Epithelial cell of esophagus (primary cell): ENCODE measurements at places on chromosomes 16 and 17.

- no peak for DNase-seq
These were observed 36.9 kb upstream of the ATP2A3 start for GRCh38 chr17:4001048-4001590.

GRCh38 chr16:65021852-65022595, 99.8 kb downstream of the CDH11 start:
- no peak for DNase-seq

- DNase-seq: no peak
These were observed 17.8 kb upstream of the CRK start for GRCh38 chr17:1473841-1474240.

GRCh38 chr17:63279498-63280230, 166.4 kb downstream of the CYB561 start:
- peak; percentile 74 for DNase-seq
